Suppressor macrophage (primary cell): ENCODE measurements at places on chromosomes 1 and 21.

- no peak for DNase-seq
Observed at GRCh38 chr1:155268630-155269029, 4.7 kb downstream of the CLK2 start.

DNA sequence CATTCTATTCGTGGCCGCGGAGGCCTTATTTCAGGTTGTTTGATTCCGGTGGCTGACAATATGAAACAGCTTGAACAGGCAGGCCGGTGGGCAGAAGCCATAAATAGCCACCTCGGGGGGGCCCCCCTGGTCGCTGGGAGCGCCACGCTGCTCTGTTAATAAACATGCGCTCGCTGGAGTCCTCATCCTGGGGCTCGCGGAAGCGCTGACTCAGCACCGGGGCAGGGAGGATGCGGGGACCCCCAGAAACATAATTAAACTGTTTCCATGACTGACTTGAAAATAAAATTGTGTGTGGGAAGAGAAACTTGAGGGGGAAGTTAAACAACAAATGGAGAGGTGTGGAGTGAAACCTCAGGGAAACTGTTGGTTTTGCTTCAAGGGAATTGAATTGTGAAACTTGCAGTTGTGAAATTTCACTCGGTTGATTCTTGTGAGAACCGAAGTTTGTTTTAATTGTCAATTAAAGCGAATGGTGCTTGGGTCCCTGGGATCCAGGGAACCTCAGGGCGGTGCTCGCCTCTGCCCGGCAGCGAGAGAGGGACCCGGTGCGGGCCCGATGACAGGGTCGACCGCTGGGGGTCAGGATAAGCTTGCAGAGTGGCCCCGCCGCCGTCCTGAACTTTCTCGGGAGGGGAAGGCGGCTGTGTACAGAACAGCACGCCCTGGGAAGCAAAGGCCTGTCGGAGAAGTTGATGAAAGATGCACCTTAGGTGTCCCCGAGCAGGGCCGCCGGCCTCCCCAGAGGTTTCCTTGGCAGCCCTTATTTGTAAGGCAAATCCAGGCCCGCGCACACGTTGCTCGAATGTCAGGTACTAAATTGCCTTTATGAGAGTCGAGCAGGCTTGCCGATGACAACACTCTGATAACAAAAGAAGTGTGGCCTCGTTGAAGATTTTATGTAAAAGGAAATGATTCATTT lies 176.9 kb upstream of the LMO4 start:
- DNase-seq = peak; percentile 79

DNA sequence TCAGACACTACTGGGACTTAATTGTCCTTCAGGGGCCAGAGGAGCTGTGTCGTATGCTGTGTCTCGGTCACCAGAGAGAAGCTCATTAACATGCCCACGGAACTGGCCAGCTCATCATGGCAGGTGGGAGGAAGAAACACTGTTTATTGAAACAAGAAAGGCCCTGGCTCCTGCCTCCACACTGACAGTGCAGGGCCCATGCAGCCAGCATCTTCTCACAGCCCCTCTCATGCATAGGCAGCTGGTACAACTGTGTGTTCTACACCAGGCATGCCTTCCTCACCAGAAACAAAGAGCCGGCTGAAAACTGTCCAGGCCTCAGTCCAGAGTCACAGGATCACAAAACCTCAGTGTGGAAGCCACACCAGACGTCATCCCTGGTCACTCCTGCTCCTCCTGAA lies 106.0 kb downstream of the UBE2U start:
- DNase-seq = no peak

- peak; percentile 74 for DNase-seq
Observed at GRCh38 chr1:35544976-35545375, 12.2 kb downstream of the KIAA0319L start.

DNA sequence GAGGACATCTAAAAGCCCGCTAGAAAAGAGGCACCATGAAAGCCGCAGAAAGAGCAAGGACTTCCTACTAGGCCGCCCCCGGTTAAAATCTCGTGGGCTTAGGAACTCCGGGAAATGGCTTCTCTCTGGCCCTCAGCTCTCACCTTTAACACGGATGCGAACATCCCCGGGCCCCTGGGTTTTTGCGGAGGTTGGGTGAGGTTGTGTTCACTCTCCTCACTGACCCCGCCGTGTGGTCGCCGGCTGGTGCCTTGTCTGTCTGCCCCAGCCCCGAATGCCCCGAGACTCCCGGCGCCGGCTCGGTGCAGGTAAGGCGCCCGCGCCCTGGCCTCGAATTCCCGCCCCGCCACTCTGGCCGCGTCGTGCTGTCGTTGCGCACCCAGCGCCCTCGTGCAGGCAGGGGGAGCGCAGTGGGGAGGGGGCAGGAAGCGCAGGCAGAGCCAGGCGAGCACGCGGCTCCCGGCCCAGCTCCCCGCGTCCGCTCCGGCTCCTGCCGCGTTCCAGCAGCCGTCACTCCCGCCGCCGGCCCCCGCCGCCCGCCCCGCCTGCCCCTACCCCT lies at the start of gene SHISAL2A:
SHISAL2A (plus strand) TSS at position 437 of the 559 bp plus-strand sequence. CDS start 326 bp downstream, outside the sequence.
- peak; percentile 43 for DNase-seq

- peak; percentile 33 for DNase-seq
Observed at GRCh38 chr1:180155182-180155682, 563 bp downstream of the QSOX1 start.

DNA sequence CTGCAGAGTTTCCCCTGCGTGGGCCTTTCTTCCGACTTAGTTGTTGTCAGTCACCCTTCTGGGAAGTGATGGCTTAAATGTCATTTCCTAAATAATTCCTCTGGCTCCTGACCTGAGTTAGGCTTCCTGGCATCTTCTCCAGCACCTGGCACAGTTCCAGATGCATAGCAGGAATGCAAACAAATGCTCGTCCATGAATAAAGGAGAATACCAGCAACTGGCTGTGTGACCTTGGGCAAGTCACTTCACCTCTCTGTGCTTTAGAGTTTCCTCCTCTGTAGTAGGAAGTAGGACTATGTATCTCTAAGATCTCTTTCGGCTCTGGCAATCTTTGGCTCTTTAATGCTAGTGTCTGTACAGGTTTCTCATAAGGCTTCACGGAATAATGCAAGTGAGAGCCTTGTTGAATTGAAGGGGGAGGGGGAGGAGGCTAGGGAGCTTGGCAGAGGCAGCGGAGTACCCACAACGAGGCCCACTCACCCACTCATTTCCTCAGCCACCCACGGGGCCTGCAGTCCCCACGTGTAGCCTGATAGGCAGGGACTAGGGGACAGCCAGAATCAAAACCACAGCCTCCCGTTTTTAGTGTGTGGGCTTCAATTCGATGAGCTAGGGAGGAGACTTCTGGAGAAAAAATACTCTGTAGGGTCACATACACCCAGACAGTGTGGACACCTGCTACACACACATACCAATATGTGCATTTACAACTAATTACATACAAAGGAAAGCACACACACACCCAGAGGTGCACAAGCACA lies 48.1 kb downstream of the TENT5C start:
- no peak for DNase-seq

DNA sequence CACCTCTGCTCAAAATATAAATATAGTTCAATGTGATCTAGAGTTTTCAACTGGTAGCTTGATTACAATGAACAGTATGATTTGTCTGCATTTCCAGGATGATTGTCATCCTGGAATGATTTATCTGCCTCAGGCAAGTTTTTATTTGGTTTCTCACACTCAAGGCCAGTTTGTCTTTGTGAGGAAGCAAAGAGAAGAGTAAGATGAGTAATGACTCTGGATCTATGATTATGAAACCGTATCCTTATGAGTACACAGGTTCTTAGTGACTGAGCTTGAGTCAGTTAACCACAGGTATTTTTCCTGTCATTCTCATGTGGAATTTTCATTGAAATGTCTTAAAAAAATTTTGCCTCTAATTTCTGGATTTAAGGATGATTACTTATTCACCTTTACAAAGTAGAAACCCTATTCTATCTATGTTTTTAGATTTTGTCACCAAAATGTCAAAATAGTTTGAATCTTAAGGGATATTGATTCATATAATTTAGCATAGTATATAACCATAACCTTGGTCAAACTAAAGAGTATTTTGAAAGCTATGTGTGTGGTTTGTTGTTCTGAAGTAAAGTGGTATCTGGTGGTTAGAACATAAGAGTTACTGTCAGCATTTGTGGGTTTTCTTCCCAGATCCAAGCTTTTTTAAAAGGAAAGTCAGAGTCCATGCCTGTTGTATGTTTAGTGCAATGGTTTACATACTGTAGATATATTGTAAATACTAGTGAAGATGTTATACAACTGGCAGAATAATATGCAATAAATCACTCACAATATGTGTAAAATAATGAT lies 145.0 kb downstream of the RASAL2 start:
- peak; percentile 8 for DNase-seq

DNA sequence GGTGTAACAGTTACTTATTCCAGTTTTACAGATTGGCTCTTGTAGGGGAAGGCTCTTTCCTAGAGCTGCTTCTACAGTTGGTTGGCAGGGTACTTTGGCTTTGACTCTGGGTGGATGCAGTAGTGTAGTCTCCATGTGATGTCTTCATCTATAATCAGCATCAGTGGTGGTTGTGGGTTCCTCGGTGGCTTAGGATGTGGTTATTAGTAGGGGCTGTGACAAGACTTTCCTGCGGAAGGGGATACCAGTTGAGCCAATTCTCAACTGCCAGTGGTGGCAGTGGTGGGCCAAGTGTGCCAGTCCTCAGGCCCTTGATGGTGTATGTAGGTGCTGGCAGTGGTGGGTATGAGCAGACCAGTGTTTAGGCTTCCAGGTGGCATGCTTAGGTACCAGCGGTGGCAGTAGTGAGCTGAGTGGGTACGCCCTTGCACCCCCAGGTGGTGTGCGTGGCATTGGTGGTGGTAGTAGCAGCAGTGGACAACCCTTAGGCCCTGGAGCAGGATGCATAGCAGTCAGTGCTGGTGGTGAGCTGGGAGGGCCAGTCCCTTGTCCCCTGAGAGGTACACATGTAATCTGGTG lies 27.2 kb upstream of the KLF18 start:
- no peak for DNase-seq

DNA sequence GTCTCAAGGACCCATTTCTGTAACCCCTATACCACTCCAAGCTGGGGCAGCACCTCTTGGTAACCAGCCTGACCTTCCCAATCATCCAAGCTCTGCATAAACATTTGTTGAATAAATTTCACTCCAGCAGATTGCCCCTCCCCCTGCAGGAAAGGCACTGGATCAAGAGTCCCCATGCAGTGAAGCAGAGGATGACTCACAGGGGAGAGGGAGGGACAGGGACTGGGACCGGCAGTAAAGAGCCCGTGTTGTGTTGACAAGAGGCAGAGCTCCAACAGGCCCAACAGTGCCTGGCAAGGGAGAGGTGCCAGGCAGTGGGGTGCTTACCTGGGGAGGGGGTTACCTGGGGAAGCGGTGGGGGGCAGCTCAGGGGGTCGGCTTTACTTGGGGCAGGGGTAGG lies 32.3 kb downstream of the SLC9A1 start:
- peak; percentile 66 for DNase-seq

GRCh38 chr1:117658676-117659075 lies 52.8 kb downstream of the TENT5C start:
- no peak for DNase-seq

- DNase-seq = no peak
Observed at GRCh38 chr1:215005656-215006345, 76.7 kb upstream of the KCNK2 start.

GRCh38 chr1:5191470-5191869 lies 537.1 kb downstream of the AJAP1 start:
- no peak for DNase-seq

GRCh38 chr1:92346866-92347640 lies 48.2 kb downstream of the RPAP2 start:
- DNase-seq = peak; percentile 57

DNA sequence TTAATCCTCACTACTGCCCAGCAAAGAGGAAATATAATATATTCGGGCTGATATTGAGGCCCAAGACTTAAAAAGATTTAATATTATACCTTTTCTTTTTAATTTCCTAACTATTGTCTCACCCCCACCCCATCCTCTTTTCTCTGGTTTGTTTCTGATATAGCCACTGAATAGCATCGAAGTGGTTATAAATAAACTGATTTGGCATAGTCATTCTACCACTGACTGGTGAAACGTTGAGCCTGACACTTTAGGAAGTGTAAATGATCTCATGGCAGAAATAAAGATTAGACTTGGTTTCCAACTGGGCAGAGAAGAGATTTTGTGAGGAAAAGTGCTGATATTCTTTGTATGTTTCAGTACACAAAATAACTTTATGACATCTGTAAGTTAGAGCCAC lies 39.3 kb downstream of the DTL start:
- DNase-seq = peak; percentile 13

DNA sequence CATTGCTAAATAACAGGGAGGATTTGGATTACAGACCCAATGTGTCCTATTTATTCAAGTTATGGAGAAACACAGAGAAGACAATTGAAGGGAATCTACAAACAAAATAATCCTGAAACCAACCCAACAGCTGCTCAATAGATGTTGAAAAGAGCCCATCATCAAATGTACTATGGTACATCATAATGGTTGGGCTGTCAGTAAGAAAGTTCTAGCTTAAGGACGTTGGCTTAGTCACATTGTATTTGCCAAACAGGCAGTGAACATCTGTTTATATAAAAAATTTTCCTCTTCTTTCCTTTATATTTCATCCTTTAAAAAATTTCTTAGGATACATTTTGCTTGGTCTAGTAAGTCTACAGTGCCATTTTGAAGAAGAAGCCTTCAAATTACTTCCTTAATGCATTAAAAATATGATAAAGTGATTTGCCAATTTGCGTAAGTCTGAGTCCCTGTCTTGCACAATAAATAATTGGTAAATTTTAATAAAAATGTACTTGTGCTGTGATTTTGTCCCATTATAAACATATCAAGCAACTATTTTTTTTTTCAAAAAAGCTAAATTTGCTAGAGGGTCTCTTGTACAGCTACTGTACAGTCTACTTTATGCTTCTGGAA lies 14.4 kb downstream of the MAP3K7CL start:
- DNase-seq = no peak

GRCh38 chr1:233540816-233541215 lies 73.1 kb upstream of the KCNK1 start:
- DNase-seq = no peak

GRCh38 chr1:234702342-234703000 lies 92.5 kb upstream of the IRF2BP2 start:
- no peak for DNase-seq

DNA sequence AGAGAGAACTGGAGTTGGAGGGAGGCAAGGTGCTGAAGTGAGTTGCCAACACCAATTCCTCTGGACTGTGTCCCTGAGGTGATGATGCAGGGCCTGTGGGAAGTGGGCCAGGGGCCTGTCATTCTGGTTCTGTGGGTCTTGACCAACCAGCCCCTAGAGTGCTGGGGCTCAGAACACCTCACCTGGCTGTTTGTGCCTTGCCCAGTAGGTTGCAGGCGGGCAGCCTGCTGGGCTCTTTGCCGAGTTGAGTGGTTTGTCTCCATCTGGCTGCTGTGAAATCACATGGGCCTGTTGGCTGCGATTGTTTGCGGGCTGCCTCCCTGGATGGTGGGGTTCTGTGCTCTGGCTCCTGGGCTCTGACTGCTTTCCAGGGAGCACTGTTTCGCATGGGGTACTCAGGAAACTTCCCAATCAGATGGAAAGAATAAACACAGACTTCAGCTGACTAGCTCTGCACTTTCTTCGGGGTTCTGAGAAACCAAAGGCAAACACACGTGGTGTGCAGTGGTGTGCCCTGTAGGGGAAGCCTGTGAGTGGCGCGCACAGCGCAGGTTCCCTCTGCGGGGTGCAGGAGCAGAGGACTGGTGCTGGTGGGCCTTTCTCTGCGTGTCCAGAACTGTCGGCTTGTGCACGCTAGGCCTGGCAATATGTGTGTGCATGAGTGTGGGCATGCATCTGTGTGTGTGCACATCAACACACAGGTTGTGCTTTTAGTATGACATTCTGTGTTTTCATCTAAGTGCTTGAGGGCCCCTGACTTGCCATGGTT lies 95.1 kb downstream of the RHOU start:
- DNase-seq = no peak

- DNase-seq = no peak
Observed at GRCh38 chr1:5753549-5754421, 238.4 kb downstream of the NPHP4 start.
